ENCODE measurements at places on chromosomes 5 and 9.

GRCh38 chr5:55134053-55134722 lies 25.8 kb upstream of the GPX8 start:
- DNase-seq, result no peak

GRCh38 chr9:29796291-29796952 lies 2223.1 kb upstream of the C9orf72 start:
- no peak for DNase-seq

DNA sequence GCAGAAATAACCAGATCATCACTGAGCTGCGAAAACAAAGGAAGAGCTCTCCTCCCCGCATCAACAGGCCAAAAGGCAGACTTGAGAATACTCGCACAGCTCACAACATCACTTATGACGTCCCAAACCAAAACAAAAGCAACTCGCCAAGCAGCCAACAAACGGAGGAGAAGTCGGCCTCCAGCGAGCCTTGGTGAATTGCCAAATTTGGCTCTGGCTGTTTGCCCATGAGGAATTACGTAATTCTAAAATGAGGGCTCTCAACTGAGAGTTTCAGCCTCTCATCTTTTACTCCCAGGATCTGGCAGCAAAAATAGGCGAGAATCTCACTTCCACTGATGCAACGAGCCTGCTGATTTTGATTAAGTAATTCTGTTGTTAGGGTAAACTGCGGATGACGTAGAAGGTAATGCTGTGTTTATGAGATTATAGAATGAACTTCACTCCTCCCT lies 51.7 kb upstream of the SEMA6A start:
- no peak for DNase-seq

GRCh38 chr5:131521252-131521651 lies 113.8 kb downstream of the RAPGEF6 start:
- no peak for DNase-seq

DNA sequence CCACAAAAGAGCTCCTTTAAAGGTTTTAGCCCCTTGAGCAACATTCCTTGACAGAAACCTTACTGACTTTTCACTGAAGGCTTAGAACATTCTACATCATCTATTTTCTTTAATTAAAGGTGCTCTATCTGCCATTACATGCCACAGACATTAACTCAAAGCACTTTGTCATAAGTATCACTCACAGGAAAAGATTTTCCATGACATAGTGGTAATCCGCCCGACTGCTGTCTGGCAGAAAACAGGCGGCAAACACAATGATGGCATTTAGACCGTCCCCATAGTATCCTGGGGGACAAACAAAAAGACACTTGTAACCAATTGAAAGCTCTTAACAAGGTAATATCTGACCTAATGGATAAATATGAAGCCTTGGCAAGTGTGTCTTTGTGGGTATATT lies 126.2 kb upstream of the PCA3 start:
- no peak for DNase-seq

DNA sequence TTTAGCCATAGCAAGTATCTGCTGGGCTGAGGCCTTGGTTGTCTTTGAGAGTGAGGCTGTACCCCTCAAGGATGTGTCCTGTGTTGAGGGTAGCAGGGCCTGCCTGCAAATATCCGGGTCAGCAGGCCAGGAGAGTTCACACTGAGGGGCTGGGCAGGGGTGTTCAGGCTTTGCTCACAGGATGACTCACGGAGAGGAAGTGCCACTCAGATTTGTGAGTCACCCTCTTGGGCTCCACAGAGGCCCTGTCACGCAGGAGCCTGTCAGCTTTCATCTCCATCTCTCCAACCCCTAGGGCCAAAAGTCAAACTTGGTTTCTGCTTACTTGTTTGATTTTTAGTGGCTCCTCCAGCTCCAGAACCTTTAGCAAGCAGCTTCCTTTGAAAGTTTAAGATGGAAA lies 211.5 kb downstream of the SEC61B start:
- DNase-seq, result no peak

GRCh38 chr5:95870105-95870672 lies 47.7 kb upstream of the GLRX start:
- peak; percentile 35 for DNase-seq

- no peak for DNase-seq
Observed at GRCh38 chr9:127923771-127924170, 6.8 kb downstream of the PIP5KL1 start.

GRCh38 chr5:179886190-179886911 lies 21.3 kb downstream of the TBC1D9B start:
- no peak for DNase-seq

- no peak for DNase-seq
Observed at GRCh38 chr5:36457511-36458270, 148.7 kb upstream of the SLC1A3 start.

DNA sequence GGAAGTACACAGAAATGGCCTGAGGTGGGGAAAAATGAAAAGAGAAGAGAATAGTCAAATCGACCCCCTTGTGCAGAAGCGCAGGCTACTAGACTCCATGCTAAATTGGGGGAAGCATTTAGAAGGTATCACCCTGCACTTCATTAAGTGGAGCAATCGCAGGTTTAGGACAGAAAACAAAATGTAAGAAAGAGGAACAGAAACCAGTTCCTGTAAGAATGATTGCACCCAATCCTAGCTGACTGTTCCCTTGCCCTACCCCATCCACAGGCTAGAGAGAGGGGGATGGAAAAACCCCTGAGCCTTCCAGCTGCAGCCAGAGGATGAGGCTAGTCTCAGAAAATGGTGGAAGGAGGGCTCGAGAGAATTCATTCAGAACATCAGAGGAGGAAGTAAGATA lies 23.9 kb upstream of the PPP1R2B start:
- DNase-seq, result no peak

GRCh38 chr9:137276473-137277328 lies 825 bp upstream of the TOR4A start:
- no peak for DNase-seq

DNA sequence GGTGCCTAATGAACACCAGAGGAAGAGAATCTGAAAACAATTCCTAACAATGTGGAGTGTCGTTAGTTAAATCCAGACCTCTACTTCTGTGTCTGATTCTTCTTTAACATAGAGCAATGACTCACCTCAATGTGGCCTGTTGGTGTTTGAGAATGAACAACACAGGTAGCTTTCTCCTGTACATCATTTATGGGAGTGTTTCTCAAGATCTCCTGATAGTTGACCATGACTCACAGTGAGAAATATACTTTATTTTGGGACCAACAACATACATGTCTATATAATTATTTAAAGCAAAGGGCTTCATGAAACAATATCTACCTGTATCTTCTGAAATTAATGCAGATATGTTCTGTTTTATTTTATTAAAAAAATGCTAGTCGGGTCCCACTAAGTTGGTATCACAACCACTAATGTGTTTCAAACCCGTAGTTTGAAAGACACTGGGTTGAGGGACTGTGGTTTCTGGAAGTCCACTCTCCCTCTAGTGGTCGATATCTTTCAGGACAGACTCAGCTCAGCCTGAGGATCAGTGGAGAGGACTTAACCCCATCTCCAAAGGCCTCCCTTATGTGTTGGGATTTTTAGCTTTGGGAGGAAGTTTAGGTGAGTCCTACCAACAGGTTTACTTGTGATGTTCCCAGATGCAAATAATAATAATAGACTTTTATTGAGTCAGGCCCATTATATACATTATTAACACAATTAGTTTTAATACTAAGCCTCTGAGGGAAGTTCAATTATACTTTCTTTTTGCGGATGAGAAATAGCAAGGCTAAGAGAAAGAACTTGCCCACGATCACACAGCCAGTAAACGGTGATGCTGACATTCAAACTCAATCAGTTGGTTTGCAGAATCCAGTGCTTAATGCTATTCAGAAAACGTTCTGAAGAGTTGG lies 70.0 kb upstream of the KLF9 start:
- DNase-seq, result no peak

GRCh38 chr5:8826508-8826907 lies 719.4 kb downstream of the SEMA5A start:
- DNase-seq, result no peak

GRCh38 chr5:157266286-157267007 lies 524 bp downstream of the CYFIP2 start:
- no peak for DNase-seq

GRCh38 chr9:127903557-127904475 lies 4.4 kb upstream of the ST6GALNAC6 start:
- DNase-seq, result no peak

DNA sequence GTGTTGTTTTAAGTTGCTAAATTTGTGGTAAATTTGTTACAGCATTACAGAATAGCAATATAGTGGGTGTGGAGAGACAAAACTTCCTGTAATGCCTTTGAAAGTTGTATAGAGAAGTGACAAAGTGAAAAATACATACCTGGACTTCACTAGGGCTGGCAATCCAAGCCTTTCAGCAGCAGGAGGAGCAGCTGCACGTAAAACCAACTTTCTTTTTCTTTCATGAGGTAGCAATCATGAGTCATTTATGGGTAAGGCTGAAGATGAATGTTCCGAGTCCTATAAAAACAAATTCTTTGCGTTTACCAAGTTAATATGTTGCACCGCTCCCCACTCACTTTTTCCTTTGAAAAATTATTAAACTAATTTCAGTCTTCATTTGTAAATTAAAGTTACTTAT lies 1138.2 kb downstream of the TAF11L14 start:
- DNase-seq, result no peak

GRCh38 chr9:92164490-92164889 lies 49.3 kb upstream of the SPTLC1 start:
- DNase-seq, result no peak

DNA sequence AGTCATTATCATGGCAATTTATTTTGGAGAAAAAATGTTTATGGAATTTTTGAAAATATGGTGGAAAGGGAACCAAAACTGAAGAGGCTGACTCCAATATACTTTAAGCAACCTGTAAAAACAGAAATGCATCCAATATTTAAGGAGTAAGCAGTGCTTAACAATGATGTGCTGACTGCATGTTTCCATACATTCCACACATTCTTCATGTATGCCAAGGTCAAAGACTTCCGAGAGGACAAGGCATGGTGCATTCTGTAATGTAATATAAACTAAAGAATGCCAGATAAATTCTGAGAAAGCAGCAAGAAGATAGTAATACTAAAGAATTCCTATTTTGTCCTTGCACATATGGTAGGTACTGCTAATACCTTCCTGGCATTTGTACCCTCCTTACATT lies 2015.9 kb upstream of the CDH9 start:
- DNase-seq, result no peak

- no peak for DNase-seq
Observed at GRCh38 chr5:173572431-173573125, 43.9 kb downstream of the BOD1 start.

DNA sequence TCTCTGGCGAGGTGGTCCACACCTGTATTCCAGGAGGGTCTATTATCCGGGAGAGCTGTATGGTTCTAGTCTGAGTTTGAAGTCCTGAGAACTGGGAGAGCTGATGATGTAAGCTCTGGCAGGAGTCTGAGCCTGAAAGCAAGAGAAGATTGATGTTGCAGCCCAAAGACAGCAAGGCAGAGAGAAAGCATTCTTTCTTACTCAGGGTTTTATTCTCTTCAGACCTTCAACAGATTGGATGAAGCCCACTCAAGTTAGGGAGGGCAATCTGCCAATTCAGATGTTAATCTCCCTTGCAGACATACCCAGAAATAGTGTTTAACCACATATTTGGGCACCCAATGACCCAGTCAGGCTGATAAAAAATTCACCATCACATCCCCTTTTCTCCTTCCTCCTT lies 159.1 kb downstream of the CCDC171 start:
- DNase-seq, result no peak

- no peak for DNase-seq
Observed at GRCh38 chr9:121295662-121296191, 27.8 kb downstream of the GSN start.

GRCh38 chr9:69584759-69585158 lies 87.4 kb downstream of the APBA1 start:
- DNase-seq, result no peak

DNA sequence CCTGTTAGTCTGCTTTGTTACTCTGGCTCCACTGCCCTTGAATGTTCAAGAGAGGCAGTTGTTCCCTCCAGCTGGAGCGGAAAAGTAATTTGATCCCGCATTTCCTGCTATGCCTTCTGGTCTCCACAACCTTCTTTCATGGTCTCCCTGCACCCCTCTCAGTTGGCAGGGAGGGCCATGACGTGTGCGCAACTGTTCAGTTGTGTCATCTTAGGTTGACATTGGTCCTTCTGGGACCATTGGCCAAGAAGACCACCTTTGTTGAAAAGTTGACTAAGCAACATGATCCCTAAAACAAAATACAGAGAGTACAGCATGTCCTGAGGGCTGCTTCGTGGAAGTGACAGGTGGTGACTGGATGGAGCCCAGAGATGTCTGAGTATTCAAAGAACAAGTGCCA lies 192.5 kb upstream of the TUT7 start:
- no peak for DNase-seq

- no peak for DNase-seq
Observed at GRCh38 chr5:143304836-143305475, 98.5 kb downstream of the NR3C1 start.

DNA sequence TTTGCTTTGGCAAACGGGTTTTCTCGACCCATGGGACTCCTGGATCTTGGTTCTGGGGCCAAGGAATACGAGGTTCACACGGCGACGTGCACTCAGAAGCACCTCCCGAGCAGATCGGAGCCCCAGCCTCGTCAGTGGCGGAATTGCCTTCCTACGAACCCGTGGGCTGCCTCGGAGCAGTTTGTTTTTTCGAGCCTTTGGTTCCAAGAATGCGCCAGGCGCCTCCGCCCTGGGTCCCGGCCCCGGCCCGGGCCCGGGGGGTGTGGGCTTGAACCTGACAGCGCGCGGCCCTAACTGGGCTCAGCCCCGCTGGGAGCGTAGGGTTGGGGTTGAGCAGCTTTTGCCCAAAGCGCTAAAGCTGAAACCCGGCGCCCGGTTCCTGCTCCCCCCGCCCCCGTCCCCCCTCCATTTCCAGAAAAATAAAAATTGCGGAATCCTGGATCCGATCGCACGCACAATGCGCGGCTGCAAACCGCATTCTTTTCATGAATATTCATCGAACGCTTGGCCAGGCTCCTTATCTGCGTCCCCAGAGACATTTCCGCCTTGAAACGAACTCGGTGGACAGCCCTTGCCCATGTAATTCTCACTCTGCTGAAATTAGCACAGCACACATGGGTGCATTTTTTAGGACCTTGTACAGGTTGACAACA lies 1.0 kb downstream of the BASP1 start:
- DNase-seq, result no peak

DNA sequence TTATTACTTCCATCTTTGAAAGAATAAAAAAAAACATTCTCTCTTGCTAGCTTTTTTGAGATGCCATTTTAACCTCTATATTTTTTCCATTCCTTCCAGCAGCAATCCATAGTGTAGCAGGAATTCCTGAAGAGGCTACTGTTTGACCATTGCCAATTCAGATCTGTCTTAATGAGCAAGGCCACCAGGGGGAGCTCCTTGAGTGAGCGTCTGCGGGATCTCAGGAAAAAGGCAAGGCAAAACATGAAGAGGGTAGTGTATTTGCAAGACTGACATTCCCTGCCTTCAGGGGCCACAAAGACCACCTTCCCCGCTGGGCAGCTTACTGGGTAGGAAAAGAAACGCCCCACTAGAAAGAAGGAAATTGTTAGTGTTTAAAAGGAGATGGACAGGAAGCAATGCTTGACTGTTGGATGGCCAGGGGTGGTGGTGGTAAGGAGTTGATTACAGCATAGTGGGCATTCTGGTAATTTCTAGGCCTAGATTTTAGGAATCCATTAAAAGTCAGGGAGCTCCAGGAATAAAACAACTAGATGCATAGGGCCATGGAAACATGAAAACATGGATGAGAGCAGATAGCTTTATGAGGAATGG lies 206.6 kb upstream of the HAPLN1 start:
- no peak for DNase-seq

GRCh38 chr5:132774896-132775295 lies 2.1 kb downstream of the SEPTIN8 start:
- DNase-seq, result no peak

- no peak for DNase-seq
Observed at GRCh38 chr5:111439473-111440075, 72.8 kb downstream of the STARD4 start.

GRCh38 chr5:67202828-67203227 lies 6.2 kb upstream of the CD180 start:
- no peak for DNase-seq

All from stimulated activated CD4-positive, alpha-beta T cell treated with anti-CD3 and anti-CD28 coated beads, TNF-alpha, amount 100 ng/mL, for 24 hours (primary cell).